ENCODE measurements at places on chromosomes 5 and 9. TPM values are rescaled to one million over a fixed set of nuclear protein-coding genes. Genes with fewer than 3 reads are reported as not detected.

The MRPL36 gene
- 46.9 TPM for total RNA-seq

The EIF4E1B gene
- not detected for total RNA-seq

The EIF4EBP3 gene
- 9.5 TPM for total RNA-seq

The SQSTM1 gene
- 93.0 TPM for total RNA-seq

The DROSHA gene
- total RNA-seq, result 76.7 TPM

The TRIM36 gene
- total RNA-seq, result not detected

The NUDT12 gene
- 0.85 TPM for total RNA-seq

The GRIN3A gene
- total RNA-seq, result not detected

The MLANA gene
- total RNA-seq, result not detected

The ALDOB gene
- not detected for total RNA-seq

The FUT7 gene
- total RNA-seq, result 10.3 TPM

The TAF1L gene
- not detected for total RNA-seq

The ANGPTL2 gene
- total RNA-seq, result not detected

The CKMT2 gene
- not detected for total RNA-seq

The CCDC183 gene
- 0.97 TPM for total RNA-seq

The FCN1 gene
- total RNA-seq, result not detected

Measured in activated CD4-positive, alpha-beta T cell treated with anti-CD3 and anti-CD28 coated beads, Interleukin-2, amount 10 ng/mL, durations not matched to agents 7 days and 5 days (primary cell).